ENCODE measurements at places on chromosomes 1 and 21. TPM values are rescaled to one million over a fixed set of nuclear protein-coding genes. Genes with fewer than 3 reads are reported as not detected.
A peak's percentile ranks its signal among the peaks of the same experiment; 100 is the strongest.

GRCh38 chr21:25559746-25560145, 47.5 kb downstream of the MRPL39 start:
- H3K27ac ChIP-seq = no peak overlapping the region
- peaks cover 8% of the 10 kb centered on the region for H3K4me1 ChIP-seq
- no peaks in the 10 kb centered on the region for H3K36me3 ChIP-seq
- DNase-seq = no peak
- peaks cover 8% of the 10 kb centered on the region for H3K27me3 ChIP-seq

DNA sequence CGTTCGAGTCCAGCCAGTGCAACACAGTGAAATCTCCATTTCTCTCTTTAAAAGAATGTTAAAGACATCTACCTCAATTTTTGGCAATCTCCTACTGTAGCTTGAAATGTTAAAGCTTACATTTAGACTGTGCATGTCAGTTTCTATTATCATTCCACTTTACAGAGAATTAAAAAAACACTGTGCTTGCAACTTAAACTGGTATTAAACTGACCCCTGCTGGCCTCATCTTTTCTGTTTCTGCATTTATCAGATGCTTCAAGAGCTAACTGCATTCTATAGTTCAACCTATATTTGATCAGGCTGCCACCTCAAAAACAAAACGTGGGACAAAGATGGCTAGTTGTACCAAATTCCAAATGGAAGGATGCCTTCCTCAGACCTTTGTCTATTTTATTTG, 226.5 kb downstream of the SMYD3 start:
- H3K27me3 ChIP-seq = no peaks in the 10 kb centered on the region
- H3K4me3 ChIP-seq = no peak overlapping the region
- H3K27ac ChIP-seq = no peak overlapping the region
- H3K4me1 ChIP-seq = peaks cover 17% of the 10 kb centered on the region
- H3K36me3 ChIP-seq = no peaks in the 10 kb centered on the region

GRCh38 chr1:206070627-206071304, 17.8 kb downstream of the RHEX start:
- no peak overlapping the region for H3K4me3 ChIP-seq
- peaks cover 11% of the 10 kb centered on the region for H3K27me3 ChIP-seq
- no peak overlapping the region for H3K27ac ChIP-seq
- H3K4me1 ChIP-seq = no peaks in the 10 kb centered on the region
- DNase-seq = no peak
- no peaks in the 10 kb centered on the region for H3K36me3 ChIP-seq

- peaks cover 32% of the 10 kb centered on the region for H3K4me1 ChIP-seq
- H3K4me3 ChIP-seq = no peak overlapping the region
- no peaks in the 10 kb centered on the region for H3K27me3 ChIP-seq
These were observed 5.3 kb downstream of the DAP3 start for GRCh38 chr1:155694167-155694566.

Gene CACNA1S
- total RNA-seq = 0.05 TPM

GRCh38 chr21:40841524-40842196, 5.3 kb downstream of the DSCAM start:
- DNase-seq = peak; percentile 61
- H3K4me1 ChIP-seq = peaks cover 19% of the 10 kb centered on the region
- peak overlapping the region; percentile 79 for H3K4me3 ChIP-seq
- peaks cover 73% of the 10 kb centered on the region for H3K27me3 ChIP-seq

- H3K27me3 ChIP-seq = peaks cover 34% of the 10 kb centered on the region
- DNase-seq = no peak
- no peak overlapping the region for H3K4me3 ChIP-seq
- H3K36me3 ChIP-seq = no peaks in the 10 kb centered on the region
- H3K27ac ChIP-seq = no peak overlapping the region
- no peaks in the 10 kb centered on the region for H3K4me1 ChIP-seq
These were observed 32.0 kb upstream of the C1orf185 start for GRCh38 chr1:51070011-51070410.

DNA sequence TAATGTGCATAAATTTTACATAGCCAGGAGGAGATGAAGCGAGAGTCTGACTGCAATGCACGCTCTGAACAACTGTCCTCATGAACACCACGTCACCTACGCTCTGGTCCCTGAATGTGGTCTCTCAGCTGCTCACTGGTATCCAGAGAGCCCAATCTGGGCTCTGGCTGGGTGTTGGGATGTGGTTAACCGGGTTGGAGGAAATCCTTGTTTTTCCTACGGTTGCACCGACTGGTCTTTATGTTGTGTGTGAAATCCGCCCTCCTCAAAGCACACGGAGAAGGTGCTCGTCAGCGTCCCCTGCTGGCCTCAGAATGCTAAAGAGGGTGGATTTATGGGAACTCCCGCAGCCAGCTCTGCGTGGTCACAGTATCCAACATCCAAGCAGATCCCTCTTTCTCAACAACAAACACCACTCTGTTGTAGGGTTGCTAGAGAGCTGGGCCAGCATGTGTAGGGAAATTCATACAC, 51.8 kb upstream of the FAM89A start:
- H3K4me1 ChIP-seq = no peaks in the 10 kb centered on the region
- H3K36me3 ChIP-seq = no peaks in the 10 kb centered on the region
- no peak for DNase-seq

Gene SH2D1B
- not detected for total RNA-seq

DNA sequence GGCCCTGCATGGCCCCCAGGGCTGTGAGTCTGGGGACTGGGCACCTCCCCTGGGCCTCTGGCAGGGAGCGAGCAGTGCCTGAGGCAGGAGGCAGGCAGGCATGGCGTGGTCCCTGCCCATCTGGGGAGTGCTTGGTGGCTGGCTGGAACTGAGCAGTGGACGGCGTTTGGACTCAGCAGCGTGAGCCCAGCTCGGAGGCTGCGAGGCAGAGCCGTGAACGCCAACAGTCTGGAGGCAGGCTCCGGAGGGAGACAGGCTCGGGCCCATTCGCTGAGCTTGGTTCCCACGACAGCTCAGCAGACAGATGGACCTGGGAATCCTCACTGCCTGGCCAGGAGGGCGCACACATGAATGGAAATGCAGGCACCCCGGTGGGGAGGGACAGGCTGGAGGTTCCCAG, 160.7 kb upstream of the POU3F1 start:
- no peak overlapping the region for H3K4me3 ChIP-seq
- H3K36me3 ChIP-seq = no peaks in the 10 kb centered on the region
- peaks cover 38% of the 10 kb centered on the region for H3K27me3 ChIP-seq

DNA sequence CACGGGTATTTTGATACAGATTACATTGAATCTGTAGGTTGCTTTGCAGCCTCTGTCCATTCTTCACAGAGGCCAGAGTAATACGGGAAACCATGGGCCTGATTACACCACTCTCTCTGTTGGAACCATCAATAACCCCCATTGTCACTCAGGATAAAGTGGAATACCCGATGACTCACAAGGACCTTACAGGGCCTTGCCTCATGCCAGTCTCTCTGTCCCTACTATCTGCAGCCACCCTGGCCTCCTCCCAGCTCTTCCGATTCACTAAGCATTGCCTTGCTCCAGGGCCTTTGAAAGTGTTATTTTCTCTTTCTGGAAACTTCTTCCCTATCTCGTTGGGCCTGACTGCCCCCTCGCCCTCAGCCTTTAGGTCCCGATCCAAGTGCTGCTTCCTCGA, 61.7 kb downstream of the HMGB4 start:
- peaks cover 13% of the 10 kb centered on the region for H3K27me3 ChIP-seq
- no peak overlapping the region for H3K4me3 ChIP-seq
- no peak for DNase-seq
- no peaks in the 10 kb centered on the region for H3K4me1 ChIP-seq
- H3K27ac ChIP-seq = no peak overlapping the region

DNA sequence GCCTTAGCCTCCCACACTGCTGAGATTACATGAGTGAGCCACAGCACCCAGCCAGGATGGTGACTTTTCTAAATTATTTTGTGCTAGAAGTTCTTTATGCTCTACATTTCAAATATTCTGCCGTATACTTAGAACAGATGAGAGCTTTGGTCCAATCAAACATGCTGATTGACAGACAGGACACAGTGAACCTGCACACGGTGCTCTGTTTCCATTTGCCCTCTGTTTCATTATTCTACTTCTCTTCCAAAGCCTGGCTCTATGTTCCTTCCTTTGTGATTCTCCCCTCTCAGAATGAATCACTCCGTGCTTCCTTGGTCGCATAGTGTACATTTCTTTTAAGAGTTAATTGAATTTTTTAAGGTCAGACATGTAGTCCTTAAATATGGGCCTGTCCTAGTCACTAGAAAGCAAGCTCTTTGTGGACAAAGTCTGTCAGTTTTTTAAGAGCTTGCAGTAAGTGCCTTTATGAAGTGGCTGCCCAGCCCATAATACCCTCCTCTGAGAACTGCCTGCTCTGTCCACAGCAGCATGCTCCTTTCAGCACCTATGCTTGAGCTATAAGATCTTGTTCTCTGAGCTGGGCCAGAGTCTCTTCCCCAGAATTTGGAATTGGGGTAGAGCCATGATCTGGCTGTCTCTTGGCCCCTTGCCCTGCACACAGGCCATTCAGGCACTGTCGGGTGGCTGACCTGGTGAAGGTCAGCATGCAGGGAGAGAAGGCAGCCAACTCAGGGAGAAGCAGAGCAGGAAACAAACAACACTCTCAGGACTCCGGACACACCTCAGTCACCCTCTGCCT, 66.8 kb upstream of the SLC44A3 start:
- DNase-seq = no peak
- no peaks in the 10 kb centered on the region for H3K27me3 ChIP-seq
- no peak overlapping the region for H3K4me3 ChIP-seq
- H3K27ac ChIP-seq = peak overlapping the region; percentile 73
- peaks cover 10% of the 10 kb centered on the region for H3K36me3 ChIP-seq
- H3K4me1 ChIP-seq = peaks cover 29% of the 10 kb centered on the region
